ENCODE measurements at places on chromosomes 16 and 17.

- DNase-seq = no peak
These were observed 312.8 kb downstream of the FOXL1 start for GRCh38 chr16:86891121-86891520.

GRCh38 chr17:39243155-39243554 lies 17.4 kb upstream of the STAC2 start:
- DNase-seq = no peak

- DNase-seq = no peak
These were observed 116.1 kb upstream of the IRX6 start for GRCh38 chr16:55207693-55208428.

DNA sequence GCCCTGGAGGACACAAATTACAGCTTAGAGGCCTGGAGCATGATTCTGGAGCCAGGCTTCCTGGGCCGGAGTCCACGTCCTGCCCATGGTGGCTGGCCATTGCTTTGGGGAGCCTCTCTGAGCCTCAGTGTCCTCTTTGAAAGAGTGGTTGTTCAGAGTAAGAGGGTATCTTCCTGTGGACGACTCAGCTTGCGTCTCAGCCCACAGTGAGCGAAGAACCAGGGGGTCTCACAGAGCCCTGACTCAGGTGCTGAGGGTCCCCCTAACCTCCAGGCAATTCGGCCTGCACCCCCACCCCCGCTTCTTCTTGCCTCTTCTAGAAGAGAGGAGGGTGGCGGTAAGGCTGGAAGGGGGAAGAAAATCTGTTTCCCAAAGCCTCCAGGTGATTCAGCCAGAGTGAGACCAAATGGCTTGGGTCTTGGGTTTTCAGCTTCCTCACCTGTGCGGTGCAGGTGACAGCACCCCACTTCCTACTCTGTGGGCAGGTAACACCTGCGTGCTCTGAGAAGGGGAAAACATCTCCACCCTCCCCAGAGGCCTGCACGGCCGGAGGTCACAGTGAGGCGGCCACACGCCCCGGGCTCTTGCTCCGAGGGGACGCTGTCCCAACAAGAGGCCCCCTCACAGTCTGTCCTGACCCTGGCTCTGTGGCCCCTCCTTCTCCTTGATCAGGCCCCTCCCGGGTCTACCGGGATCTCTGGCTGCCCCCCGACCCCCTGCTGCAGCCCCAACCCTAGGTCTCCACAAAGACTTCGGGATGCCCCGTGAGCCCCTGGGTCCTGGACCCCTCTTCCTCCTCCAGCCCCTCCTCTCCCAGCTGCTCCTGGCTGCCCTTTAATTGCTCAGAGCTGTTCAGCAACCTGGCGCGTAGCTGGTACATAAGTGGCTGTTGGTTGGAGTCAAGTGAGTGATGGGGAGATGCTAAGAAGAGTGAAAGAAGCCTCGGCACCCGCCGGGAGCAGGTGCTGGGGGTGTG lies 119.2 kb downstream of the METRNL start:
- no peak for DNase-seq

DNA sequence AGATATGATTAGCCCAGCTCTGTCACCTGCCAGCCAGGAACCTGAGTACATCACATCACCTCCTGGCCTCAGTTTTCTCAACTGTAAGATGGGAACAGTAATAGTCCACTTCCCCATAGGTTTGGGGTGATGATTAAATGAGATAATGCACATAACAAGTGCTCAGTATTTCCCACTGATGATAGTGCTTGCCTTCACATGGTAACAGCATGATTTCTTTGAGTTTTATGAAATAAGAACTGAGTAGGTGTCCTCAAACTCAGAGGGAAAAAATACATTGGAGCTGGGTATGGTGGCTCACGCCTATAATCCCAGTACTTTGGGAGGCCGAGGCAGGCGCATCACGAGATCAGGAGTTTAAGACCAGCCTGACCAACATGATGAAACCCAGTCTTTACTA lies 30.1 kb upstream of the SNN start:
- DNase-seq = no peak

DNA sequence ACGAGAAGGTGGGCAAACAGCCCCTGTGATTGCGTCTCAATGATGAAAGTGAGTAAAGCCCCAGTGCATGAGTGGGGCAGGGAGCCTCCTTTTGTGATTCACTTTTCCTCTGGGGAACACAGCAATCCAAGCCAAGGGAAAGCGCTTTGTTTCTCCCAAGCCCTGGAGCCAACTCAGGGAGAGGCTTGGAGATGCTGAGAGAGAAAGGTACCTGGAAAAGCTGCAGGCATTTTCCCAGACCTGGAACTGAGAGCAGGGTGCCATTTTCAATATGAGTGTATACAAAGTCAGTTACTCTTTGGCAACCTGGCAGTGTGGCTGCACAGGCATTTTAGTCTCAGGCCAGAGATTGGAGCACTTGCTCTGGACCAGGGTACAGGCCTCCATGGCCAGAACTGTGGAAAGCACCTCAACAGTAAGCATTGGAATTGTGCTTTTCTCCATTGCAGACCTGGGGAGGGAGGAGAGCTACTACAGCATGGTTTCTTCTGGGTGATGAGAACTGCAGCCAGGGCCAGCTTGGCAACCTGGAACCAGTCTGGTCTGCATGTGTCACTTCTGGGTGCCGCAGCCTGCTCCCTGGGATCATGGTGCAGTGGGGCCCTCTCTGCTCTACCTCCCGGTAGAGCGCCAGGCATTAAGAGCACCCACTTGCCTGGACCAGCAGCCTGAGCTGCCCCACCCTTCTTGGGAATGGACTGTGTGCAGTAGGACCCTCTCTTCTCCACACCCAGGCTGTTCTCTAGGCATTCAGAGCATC lies 89.0 kb upstream of the CDH5 start:
- no peak for DNase-seq

DNA sequence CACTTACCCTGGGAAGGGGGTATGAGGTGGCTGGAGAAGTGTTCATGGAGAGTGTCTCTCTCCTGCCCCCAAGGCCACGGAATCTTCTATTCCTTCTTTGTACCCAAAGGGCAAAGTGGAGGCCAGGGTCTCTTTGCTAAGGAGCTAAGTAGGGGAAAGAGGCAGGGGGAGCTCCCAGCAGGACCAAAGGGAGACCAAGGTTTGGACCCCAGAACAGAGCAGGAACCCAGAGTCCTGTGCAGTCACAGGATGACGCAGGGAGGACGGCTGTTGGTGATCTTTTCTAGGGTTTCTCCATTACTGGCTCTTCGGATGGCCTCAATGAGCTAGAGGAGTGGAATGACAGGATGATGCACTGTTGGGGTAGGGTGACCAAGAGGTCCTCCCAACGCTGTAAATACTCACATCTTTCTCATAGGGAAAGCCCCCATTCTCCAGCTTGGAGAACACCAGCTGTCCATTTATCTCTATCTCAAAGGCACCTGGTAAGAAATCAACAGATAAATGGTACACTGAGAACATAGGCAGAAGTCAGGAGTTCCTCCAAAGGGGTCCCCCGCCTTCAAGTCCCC lies 966 bp downstream of the MIEN1 start:
- no peak for DNase-seq

DNA sequence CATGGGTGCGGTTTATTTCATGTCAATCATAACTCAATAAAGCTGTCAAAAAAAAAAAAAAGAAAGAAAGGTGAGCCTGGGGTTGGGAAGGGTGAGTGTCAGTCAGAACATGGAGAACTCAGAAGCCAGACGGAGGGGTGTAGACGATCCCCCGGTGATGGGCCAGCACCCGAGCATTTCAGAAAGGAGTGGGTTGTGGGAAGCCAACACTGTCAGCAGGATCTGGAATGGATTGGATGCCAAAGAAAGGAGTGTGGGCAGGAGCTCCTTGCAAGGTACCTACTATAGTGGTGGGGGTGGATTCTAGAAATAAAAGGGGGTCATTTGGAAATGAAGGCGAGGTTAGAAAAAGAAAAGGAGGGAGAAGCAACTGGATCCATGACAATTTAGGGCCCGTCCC lies 19.8 kb upstream of the SCIMP start:
- no peak for DNase-seq

- DNase-seq = no peak
These were observed 25.3 kb upstream of the ZNF469 start for GRCh38 chr16:88357317-88358022.

- DNase-seq = no peak
These were observed 956 bp upstream of the CHD3 start for GRCh38 chr17:7887482-7888183.

GRCh38 chr17:17814162-17815061 lies 22.4 kb downstream of the SREBF1 start:
- no peak for DNase-seq

GRCh38 chr16:57628783-57629293 lies 408 bp downstream of the ADGRG1 start:
- no peak for DNase-seq

- no peak for DNase-seq
These were observed 272.0 kb downstream of the MAF start for GRCh38 chr16:79328402-79329165.

- DNase-seq = no peak
These were observed 15.4 kb downstream of the ABCA10 start for GRCh38 chr17:69213059-69213813.

GRCh38 chr16:13919330-13919682 lies 648 bp upstream of the ERCC4 start:
- DNase-seq = peak; percentile 36

GRCh38 chr17:13749891-13750235 lies 148.1 kb upstream of the HS3ST3A1 start:
- no peak for DNase-seq

- no peak for DNase-seq
These were observed 2.4 kb downstream of the PDIA2 start for GRCh38 chr16:285146-286055.

DNA sequence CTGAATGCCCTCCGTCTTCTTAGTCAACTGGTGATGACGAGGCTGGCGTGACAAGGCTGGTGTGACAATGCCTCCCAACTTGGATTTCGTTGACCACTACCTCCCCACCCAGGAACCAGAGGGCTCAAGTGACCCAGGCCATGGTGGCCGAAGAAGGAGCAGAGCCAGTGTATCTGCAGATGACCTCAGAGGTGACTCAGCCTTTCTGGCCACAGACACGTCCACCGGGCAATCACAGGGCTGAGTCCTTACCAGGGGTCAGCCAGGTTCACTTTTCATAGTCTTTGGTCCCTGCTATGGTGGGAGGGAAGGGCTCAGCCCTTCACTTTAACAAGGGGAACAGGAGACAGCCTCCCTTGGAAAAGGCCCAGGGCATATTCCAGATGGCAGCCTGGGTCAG lies 116.3 kb downstream of the MAF start:
- no peak for DNase-seq

- DNase-seq = no peak
These were observed 300.6 kb downstream of the SOX9 start for GRCh38 chr17:72421128-72422092.

DNA sequence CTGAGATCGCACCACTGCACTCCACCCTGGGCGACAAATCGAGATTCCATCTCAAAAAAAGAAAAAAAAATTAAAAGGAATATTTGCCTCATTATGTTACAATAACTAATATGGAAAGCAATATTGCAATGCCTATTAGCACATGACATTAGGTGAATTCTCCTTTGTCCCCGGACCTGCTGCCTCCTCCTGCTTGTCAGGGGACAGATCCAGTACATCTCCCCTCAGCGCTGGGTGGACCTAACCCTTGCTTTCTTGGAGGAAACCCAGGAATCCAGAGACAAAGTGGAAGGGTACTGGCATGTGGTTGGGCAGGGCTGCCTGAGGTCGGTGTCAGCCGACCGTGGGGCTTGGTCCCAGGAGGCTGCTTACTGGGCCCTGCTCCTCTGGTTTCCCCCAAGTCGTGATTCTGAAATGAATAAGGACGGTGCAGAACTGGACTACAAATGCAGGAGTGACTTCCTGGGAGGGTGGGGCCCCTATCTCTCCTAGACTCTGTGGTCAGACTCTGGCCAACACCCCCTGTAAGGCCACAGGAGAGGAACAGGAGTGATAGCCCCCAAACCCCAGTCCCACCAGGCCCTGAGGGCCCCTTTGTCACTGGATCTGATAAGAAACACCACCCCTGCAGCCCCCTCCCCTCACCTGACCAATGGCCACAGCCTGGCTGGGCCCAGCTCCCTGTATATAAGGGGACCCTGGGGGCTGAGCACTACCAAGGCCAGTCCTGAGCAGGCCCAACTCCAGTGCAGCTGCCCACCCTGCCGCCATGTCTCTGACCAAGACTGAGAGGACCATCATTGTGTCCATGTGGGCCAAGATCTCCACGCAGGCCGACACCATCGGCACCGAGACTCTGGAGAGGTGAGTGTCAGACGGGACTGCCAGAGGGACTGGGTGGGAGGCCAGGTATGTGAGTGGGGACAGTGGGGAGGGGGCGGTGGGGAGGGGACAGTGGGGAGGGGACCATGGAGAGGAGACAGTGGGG lies at the start of gene HBZ:
TSS of gene HBZ (plus strand) at position 504 of the 988 bp plus-strand sequence. CDS start at position 770, 266 bp downstream.
- DNase-seq = no peak

- no peak for DNase-seq
These were observed 1.0 kb downstream of the LITAF start for GRCh38 chr16:11585460-11586377.

GRCh38 chr16:66622863-66623262 lies 18.4 kb downstream of the CMTM3 start:
- no peak for DNase-seq

DNA sequence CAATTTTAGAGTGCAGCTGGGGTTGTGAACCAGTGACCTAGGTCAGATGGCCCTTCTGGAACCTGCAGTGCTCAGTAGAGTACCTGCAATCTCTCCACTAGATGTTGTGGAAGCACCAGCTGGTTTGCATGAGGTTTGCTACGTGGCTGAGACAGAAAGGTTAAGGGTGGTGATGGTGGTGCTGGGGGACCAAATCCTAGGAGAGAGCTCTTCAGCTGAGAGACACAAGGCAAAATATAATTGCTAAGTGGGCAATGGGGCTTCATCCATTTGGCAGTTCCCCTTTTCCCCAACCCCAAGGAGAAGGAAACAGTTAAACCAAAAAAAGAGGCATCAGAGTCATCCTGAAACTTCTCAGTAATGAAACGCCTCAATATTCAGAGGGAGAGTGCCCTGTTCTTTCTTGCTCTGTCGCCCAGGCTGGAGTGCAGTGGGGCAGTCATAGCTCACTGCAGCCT lies 13.9 kb downstream of the ITPRIPL2 start:
- DNase-seq = no peak

DNA sequence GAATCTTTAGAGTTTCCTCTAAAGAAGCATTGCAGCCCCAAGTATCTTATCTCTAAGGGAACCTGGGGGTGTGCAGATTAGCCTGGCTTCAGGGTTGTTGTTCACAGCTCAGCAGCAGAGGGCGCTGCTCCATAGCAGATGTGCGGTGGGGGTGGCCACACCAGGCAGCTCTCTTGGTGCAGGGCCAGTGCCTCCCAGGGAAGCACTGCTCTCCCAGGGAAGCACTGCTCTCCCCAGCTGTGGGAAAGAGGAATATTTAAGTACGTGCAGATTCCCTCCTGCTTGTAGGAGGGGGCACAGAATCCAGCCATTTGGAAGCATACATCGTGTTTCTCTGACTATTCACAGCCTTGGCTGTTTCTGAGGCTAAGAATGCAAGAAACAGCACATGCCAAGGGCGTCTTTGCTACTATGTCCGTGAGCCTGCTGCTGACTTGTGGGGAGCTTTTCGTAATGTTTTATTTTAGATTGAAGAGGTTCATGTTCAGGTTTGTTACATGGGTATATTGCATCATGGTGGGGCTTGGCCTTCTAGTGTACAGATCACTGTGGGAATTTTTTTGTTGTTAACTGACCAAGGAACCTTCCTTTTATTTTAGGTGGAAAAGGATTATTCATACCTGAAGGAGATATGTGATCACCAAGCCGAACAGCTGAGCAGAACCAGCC lies 217.8 kb downstream of the SPECC1 start:
- peak; percentile 65 for DNase-seq

GRCh38 chr17:19248928-19249574 lies 11.9 kb downstream of the EPN2 start:
- DNase-seq = no peak

Measured in Jurkat, Clone E6-1 (cell line).